ENCODE measurements at places on chromosomes 2 and 18.

GRCh38 chr2:56267415-56267788, 83.6 kb downstream of the CCDC85A start:
- no peak for DNase-seq

DNA sequence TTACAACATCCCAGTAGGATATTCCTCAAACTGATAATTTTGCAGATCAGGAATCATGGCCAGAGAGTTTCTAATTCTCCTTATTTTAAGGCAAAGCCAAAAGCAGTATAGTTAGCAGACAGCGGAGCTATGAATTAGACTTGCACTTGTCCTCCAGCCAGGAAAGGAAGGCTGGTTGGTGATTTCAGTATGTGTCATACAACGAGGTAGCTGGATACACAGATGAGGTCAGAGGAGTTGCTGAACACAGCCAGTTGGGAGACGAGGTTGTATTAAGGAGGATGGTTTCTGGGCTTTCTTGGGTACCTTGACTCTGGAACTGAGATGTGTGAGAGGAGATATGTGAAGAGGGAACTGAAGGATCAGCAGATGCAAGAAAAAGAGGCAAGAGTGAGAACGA, 185.2 kb downstream of the SOX11 start:
- DNase-seq, result no peak

GRCh38 chr2:240913810-240914644, 7.9 kb downstream of the CROCC2 start:
- peak; percentile 75 for DNase-seq

DNA sequence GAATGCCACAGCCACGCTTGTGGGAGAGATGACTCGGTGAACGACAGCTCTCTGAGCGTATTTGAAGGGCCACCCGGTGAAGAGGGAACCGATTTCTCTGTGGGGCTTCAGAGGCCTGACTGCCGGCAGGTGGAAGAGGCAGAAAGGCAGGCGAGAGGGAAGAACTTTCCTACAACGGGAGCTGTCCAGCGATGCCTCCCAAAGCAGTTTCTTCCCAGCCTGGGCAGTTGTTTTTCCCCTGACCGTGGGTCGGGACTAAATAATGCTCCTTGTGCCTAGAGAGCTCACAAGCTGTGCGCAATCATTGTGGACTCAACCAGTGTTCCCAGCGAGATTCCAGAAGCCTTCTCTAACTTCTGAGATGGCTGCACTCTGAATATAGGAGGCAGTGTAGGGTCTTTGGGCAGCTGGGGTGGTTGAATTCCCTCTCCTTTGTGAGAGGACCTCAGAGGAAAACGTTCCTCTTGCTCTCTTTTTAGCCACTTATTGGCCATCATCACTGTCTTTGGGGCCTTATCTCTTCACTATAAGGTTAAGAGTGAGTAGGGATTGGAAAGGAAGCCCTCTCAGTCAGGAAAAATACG, 710 bp downstream of the SEC11C start:
- no peak for DNase-seq

GRCh38 chr2:218566296-218566695, 1.9 kb downstream of the USP37 start:
- no peak for DNase-seq

GRCh38 chr2:32977228-32977758, 30.5 kb downstream of the LTBP1 start:
- DNase-seq, result no peak

GRCh38 chr18:28884304-28884703, 707.4 kb upstream of the CDH2 start:
- DNase-seq, result no peak

- no peak for DNase-seq
These were observed 15.8 kb downstream of the ZNF236 start for GRCh38 chr18:76838182-76838581.

- peak; percentile 65 for DNase-seq
These were observed 710 bp upstream of the TMSB10 start for GRCh38 chr2:84904717-84905174.

- no peak for DNase-seq
These were observed 100.4 kb upstream of the GPR45 start for GRCh38 chr2:105141099-105141614.

GRCh38 chr2:238069021-238069709, 8.4 kb downstream of the SCLY start:
- DNase-seq, result no peak

- no peak for DNase-seq
These were observed 5.4 kb upstream of the POLI start for GRCh38 chr18:54263904-54264336.

GRCh38 chr2:59968441-59968840, 585.0 kb downstream of the BCL11A start:
- no peak for DNase-seq

GRCh38 chr18:49185623-49186022, 234.9 kb upstream of the SMAD7 start:
- no peak for DNase-seq

DNA sequence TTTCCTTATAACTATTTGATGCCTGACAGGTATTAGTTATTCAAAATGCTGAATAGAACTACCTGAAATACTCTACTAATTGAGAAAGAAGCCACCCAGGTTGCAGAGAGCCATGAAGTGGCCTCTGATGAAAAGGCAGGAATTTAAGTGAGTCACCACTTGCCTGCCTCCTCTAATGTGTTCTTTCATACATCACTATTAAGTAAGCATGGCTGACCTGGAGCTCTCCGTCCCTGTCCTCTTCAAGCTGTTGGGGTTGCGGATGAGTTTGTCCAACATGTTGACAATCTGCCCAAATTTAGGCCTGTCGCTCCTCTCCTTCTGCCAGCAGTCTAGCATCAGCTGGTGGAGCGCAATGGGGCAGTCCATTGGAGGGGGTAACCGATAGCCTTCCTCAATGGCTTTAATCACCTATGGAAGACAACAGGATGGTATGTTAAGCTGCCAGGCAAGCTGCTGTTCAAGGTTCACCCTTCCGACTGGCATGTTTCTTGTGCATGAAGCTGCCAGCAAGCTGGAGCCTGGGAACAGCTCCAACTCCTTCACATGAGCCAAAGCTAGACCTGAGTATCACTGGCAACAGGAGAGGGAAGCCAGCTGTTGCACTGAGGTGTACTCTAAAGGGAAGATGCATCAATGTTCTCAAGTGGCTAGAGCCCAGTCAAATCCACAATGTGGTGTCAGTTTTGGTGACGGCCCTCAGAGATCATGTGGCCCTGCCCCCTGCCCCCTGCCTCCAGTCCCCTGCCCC, 142.2 kb downstream of the EPHA4 start:
- no peak for DNase-seq

GRCh38 chr2:210752532-210752931, 196.1 kb downstream of the CPS1 start:
- DNase-seq, result no peak

GRCh38 chr2:238120463-238121298, 17.8 kb upstream of the KLHL30 start:
- DNase-seq, result no peak

- DNase-seq, result no peak
These were observed 95.2 kb downstream of the NAB1 start for GRCh38 chr2:190744041-190744440.

- DNase-seq, result no peak
These were observed 1.7 kb downstream of the MZT2B start for GRCh38 chr2:130183512-130184373.

DNA sequence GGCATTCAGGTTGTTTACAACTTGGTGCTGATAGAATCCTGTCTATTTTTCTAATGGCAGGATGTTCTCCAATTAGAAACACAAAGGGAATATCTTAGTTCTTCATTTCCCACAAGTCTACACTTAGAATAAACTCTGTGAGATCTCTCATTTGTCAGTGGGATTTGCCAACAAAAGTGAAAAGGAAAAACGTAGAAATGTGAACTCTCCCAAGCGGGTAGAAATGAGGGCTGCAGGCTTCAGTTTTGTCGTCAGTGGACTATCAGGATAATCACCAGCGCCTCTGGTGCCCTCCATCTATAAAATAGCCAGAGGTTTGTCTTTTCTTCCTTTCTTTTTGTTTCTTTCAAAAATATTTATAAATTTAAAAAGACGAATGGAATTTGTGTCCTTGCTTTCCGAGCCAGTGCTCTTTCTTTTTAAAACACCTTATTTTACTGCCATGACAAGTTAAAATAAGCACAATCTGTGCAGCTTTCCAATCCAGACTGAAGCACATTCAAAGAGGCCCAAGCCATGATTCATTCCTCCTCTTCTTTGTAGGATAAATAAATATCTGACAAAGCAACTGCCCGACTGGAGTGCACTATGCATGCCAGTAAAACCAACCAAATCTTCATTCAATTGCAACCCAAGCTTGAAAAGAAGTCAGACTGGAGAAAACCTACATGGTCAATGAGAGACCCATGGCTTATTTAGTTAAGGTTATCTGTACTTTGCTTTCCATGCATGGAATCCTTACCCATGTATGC, 185.8 kb downstream of the ANKRD44 start:
- no peak for DNase-seq

DNA sequence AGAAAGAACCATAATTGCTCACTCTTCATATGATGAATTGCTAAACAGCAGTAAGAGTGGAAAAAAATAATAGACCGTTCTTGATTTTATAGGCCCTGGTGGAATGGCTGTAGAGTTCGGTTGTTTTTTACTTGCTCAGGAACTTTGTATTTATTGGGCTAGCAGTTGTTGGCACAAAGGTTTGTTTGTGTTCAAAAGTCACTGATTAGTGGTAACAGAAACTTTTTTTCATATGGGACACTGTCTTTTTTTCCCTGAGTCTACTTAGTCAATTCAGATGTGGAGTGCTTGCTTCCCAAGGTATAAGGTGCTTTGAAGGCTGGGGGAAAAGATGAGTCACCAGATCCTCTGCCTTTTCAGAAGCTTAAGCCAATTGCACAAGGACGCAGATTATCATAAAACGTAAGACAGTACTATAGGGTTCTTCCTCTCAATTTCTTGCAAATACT, 25.8 kb downstream of the PHLPP1 start:
- DNase-seq, result no peak

DNA sequence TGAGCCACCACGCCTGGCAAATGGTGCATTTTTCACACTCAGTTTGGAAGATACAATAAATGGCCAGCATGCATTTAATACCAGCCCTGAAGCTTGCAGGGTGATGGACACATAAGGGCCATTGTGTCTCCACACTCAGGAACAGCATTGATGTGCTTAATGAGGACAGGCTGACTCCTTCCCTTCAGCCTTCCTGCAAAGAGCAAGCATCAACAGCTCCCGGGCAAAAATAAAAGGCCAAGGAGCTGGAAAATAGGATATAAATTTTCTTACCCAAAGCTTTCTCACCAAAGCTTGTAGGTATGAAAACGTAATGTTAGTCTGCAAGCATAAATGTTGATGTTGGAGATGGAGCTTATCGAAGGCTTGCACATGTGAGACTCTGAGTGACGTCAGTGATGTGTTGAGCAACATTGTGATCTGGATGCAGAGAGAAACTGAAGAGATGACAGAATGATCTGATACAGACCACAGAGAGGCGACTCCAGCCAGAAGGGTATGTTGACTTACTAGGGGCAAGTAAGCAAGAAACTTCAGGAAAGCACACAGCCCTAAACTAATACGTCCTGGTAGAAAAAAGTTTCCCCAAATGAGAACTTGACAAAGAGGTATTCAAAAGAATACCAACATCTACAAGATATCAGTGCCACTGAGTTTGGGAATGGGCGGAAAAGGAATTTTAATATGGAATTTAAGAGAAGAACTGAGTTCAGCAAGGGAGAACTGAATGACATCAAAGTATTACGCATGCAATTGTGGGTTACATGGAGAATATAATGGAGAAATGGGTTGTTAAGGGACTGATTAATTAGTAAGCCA, 256.5 kb downstream of the TGIF1 start:
- DNase-seq, result no peak

GRCh38 chr2:16862471-16862870, 196.8 kb upstream of the CYRIA start:
- DNase-seq, result no peak

GRCh38 chr2:1068241-1068640, 117.6 kb downstream of the SNTG2 start:
- DNase-seq, result no peak

GRCh38 chr2:127356531-127356930, 31.2 kb downstream of the MAP3K2 start:
- no peak for DNase-seq

DNA sequence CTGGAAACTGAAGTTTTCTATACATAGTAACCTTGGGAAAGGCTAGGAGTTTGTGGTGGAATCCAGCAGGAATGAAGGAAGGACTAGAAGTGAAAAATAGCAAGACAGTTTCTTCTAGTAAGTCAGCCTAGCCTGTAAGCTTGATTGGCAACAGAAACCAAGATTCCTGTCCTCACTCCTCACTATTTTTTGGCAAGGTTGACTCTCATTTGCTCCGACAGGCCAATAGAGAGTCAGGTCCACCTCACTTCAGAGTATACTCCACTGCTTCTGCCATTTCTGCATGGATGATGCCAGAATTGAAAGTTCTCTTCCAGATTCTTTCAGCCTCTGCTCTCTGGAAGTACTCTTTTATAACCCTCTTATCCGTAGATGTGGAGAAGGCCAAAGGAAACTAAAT, 352.4 kb downstream of the ZNF516 start:
- no peak for DNase-seq

DNA sequence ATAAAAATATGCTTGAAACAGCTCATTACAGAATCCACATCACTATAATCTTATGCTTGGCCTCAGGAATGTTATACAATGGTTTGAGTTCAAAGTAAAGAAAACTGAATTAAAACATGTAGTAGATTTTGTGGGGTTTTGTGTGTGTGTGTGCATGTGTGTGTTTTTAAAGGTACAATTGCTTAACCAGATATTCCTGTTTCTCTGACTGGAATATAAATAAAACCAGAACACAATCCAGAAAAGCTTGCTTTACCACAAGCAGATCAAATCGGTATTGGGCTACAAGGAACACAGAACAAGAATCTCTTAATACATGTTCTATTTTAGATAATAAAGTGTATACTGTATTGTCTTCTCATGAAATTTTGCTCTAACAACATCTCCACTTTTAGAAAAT, 110.0 kb downstream of the TMEM247 start:
- DNase-seq, result no peak

DNA sequence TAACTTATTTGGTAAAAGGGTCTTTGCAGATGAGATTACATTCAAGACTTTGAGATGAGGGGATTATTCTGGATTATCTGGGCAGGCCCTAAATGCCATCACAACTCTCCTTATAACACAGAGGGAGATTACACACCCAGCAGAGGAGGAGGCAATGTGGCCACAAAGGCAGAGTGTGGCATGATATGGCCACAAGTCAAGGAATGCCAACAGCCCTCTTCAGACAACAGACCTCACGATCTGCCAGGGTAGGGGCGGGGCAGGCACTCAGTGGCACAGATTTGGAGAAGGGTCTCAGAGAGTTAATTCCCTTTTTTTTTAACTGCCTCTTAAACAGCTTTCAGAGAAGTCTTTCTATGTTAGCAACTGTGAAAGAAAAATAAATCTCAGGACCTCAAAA, 96.9 kb downstream of the CYP26B1 start:
- DNase-seq, result no peak

- DNase-seq, result no peak
These were observed 52.4 kb downstream of the PMS1 start for GRCh38 chr2:189836644-189837043.

- no peak for DNase-seq
These were observed 62.6 kb downstream of the ITGB6 start for GRCh38 chr2:160137464-160137863.

GRCh38 chr2:233414273-233414654, 60.0 kb downstream of the DGKD start:
- no peak for DNase-seq

- no peak for DNase-seq
These were observed 157.2 kb upstream of the TMEM200C start for GRCh38 chr18:6052449-6052913.

All from activated naive CD4-positive, alpha-beta T cell treated with anti-CD3 and anti-CD28 coated beads, Interleukin-2, amount 10 ng/mL, durations not matched to agents 7 days and 5 days (primary cell).